NCI-H82 (cell line): ENCODE measurements at places on chromosomes 16 and 17.

GRCh38 chr17:53837131-53837530, 14.4 kb downstream of the KIF2B start:
- no peak for DNase-seq

- peak; percentile 78 for DNase-seq
Measured at GRCh38 chr16:85173981-85174751, 61.9 kb upstream of the CIBAR2 start.

- DNase-seq: peak; percentile 91
Measured at GRCh38 chr17:77451894-77452852, 311.4 kb downstream of the SEC14L1 start.

GRCh38 chr17:38674014-38674748, 576 bp downstream of the EPOP start:
- DNase-seq: peak; percentile 62

- DNase-seq: no peak
Measured at GRCh38 chr17:67672592-67673335, 45.0 kb upstream of the NOL11 start.

GRCh38 chr17:9971991-9972390, 66.9 kb upstream of the RCVRN start:
- DNase-seq: peak; percentile 54

DNA sequence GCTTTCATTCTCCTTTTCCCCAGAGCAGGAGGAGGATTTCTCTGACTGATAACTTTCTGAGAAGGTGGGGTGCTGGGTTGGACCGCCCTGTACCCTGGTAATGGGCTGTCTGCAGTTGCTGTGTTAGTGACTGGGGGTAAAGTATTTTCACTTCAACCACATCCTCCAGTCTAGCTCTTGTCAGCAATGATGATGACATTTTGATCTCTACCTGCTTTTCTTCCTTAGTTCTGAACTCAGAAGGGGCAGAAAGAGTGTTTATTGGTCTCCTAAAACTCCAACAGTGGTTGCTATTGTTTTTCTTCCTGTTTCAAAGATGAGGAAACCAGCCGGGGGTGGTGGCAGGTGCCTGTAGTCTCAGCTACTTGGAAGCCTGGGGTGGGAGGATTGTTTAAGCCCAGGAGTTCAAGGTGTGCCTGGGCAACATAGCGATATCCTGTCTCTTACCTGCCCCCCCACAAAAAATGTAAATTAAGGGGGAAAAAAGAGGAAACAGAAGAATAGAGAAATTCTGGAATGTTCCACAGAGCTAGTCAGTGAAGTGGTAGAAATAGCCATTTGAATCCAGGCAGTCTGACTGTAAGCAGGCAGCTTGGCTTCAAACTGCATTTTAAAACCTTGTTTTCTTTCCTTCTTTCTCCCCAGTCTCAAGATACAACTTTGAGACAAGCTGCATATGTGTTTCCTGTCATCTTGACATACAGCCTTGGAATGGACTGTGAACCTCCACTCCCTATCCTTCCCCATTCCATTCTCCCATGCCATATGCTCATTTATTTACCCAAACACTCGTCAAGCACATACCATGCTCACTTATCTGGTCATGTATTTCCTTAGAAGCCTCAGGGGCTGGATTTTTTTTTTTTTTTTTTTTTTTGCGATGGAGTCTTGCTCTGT, 3.3 kb upstream of the N4BP1 start:
- no peak for DNase-seq

DNA sequence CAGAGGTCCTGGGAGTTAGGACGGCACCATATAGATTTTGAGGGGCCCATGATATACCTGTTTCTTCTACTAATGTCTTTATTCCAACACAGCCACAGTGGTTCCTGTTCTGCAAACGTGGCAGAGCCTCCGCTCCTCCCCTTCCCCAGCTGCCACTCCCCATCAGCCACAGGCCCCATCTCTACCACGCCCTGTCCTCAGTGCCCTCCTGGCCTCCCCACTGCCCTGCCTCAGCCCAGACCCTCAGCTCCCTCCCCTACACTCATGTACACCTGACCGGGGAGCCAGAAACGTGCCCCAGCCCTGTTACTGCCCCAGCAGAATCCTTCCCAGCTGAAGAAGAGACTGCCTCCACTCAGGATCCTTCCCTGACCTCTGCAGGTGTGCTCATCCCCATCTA, 11.9 kb upstream of the RBFOX3 start:
- DNase-seq: no peak

- peak; percentile 90 for DNase-seq
Measured at GRCh38 chr17:63150490-63150889, 184.5 kb downstream of the TANC2 start.

GRCh38 chr16:27287051-27287811, 18.7 kb upstream of the NSMCE1 start:
- DNase-seq: no peak
